ENCODE measurements at places on chromosomes 7 and 10. TPM values are rescaled to one million over a fixed set of nuclear protein-coding genes. Genes with fewer than 3 reads are reported as not detected.

The TRPV6 gene
- 1.5 TPM for total RNA-seq

The SUV39H2 gene
- total RNA-seq: 7.5 TPM

The MBLAC1 gene
- 1.4 TPM for total RNA-seq

The ZNF518A gene
- 15.9 TPM for total RNA-seq

DNA sequence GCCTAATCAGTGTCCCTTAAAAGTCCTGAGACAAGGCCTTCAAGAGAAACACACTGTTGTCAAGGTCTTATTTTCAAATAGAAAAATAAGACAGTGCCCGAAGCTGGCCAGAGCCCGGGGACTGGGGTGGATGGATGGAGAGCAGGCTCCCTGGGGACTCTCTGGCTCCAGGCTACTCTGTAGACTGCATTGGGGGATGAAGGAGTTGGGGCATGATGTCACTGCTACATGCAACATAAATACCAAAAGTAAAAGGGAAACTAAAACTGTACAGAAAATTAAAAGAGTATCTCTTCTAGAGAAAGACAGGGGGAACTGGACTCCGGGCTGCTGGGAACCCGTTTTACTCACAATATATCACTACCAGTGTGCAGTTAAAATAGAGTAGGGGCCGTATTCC is 629.8 kb downstream of the KCNMA1 start:
- H3K36me3 ChIP-seq: no peaks in the 10 kb centered on the region
- H3K4me1 ChIP-seq: no peaks in the 10 kb centered on the region
- no peak overlapping the region for H3K4me3 ChIP-seq
- H3K27ac ChIP-seq: no peak overlapping the region
- no peaks in the 10 kb centered on the region for H3K27me3 ChIP-seq

DNA sequence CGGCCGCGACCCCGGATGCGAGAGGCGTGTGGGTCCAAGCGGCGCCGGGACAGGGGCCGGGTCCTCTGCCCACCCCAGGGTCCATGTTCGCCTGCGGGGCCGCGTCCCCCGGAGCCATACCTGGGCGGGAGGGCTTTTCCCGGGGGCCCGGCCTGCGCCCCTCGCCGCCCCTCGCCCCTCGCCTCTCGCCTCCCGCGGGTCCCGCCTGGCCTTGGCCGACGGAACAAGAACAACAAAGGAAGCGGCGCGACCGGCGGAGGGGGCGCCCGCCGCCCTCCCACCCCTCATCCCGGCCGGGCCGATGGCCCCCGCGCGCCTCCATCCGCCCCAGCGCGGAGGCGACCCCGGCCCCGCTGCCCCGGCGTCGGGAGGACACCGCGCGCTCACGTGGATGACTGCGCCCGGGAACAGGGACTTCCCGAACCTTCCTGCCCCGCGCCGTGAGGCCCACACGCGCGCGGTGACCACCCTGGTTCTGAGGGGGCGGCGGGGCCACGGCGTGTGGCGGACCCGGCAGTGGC is 348.2 kb downstream of the DNAJB6 start:
- no peaks in the 10 kb centered on the region for H3K4me1 ChIP-seq
- peaks cover 3% of the 10 kb centered on the region for H3K27me3 ChIP-seq
- H3K36me3 ChIP-seq: no peaks in the 10 kb centered on the region
- DNase-seq: no peak

- no peaks in the 10 kb centered on the region for H3K27me3 ChIP-seq
- H3K4me1 ChIP-seq: no peaks in the 10 kb centered on the region
- no peak for DNase-seq
- H3K36me3 ChIP-seq: no peaks in the 10 kb centered on the region
- no peak overlapping the region for H3K27ac ChIP-seq
- no peak overlapping the region for H3K4me3 ChIP-seq
Observed at GRCh38 chr7:37480041-37481031, 31.7 kb upstream of the ELMO1 start.

GRCh38 chr10:3528271-3528670 is 256.7 kb downstream of the KLF6 start:
- H3K27me3 ChIP-seq: no peaks in the 10 kb centered on the region
- H3K36me3 ChIP-seq: no peaks in the 10 kb centered on the region
- H3K4me1 ChIP-seq: no peaks in the 10 kb centered on the region
- no peak overlapping the region for H3K4me3 ChIP-seq
- no peak for DNase-seq
- no peak overlapping the region for H3K27ac ChIP-seq

Measured in liver (tissue), 10 donors.